Occipital lobe (tissue), 3 donors: ENCODE measurements at places on chromosomes 3 and 15.

DNA sequence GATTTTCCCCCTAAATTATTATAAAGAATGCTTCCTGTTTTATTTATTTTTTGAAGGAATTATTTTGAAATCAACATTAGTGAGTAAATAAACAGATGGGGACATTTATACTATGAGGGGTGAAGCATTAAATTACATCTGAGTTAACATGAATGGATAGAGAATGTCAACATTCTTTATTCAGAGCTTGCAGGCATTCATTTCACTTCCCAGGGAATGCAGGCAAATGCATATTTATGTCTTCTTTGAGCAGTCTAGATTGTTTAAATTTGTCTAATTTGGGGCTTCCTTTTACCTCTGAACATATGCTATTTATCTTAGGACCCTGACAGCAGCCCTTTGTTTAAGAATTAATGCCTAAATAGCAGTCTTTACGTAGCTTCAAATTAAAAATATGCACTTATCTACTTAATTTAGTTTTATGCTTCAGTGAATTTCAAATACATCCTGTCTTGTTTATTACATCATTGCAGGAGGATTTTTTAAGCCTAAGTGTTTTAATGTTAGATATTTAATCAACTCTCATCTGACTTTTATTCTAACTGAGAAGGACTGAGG, 630.5 kb upstream of the LMCD1 start:
- DNase-seq: no peak

DNA sequence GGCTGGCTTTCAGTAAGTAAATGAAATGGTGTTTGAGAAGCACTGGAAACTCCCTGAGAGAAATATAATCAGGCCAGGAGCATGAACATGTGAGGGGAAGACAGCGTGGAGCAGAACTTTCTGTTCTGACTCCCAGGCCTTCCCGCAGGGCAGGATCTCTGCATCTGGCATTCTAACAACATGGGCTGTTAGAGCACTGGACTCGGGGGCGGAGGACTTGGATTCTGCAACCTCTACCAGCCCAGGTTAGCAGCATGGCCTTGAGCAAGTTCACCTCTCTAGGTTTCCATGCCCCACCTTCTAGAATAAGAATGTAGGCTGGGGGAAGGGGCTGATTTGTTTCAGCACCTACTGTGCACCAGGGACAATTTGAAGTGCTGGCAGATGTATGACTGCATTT, 12.5 kb upstream of the BFSP2 start:
- no peak for DNase-seq

GRCh38 chr3:64266065-64266931, 41.0 kb upstream of the PRICKLE2 start:
- no peak for DNase-seq

DNA sequence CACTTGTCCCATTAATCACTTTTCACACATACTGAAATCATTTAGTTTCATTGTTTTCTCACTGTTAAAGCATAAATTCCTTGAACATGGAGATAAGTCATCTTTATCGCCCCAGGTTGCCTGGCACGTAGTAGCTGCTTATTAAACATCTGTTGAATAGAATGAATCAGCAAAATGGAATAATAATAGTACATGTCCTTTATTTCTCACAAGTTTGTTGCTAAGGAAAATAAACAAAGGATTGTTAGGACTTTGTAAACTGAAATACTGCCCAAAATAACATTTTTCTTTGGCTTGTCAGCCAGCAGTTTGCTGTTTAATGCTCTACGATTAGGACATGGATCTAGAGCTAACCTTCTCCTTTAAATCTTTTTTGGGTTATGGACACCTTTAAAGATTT, 17.9 kb downstream of the SLC35A5 start:
- DNase-seq: no peak

- no peak for DNase-seq
Measured at GRCh38 chr3:54832876-54833275, 95.0 kb downstream of the LRTM1 start.

DNA sequence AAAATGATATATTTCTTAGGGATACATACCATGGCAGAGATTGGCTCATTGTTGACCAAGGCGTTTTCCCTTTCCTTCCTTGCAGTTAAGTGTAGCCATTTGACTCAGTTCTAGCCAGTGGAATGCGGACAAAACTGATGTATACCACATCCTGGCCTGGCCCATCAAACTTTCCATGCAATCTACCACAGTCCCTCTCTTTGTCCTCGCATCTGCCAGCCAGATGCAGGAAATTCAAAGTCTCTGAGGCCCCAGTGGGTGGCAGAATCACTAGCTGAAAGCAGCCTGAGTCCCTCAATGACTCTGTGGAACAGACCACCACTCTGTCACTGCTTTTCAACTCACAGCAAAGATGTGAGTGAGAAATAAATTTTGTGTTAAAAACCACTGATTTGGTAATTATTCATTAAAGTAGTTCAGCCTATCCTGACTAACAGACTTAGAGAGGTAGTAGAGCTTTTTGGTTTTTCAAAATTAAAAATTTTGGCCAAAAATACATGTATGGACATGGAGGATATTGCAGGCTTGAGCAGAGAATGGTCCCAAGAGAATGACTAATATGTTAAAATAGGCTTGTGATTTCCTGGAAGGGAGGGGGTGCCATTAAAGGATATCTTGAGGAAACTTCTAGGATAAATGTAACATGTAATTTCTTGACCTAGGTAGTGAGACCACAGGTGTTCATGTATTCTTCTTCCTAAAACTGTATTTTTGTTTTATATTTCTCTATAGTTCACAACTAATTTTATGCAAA, 10.9 kb downstream of the LRRFIP2 start:
- no peak for DNase-seq

- no peak for DNase-seq
Measured at GRCh38 chr3:128446821-128447220, 19.9 kb downstream of the DNAJB8 start.

DNA sequence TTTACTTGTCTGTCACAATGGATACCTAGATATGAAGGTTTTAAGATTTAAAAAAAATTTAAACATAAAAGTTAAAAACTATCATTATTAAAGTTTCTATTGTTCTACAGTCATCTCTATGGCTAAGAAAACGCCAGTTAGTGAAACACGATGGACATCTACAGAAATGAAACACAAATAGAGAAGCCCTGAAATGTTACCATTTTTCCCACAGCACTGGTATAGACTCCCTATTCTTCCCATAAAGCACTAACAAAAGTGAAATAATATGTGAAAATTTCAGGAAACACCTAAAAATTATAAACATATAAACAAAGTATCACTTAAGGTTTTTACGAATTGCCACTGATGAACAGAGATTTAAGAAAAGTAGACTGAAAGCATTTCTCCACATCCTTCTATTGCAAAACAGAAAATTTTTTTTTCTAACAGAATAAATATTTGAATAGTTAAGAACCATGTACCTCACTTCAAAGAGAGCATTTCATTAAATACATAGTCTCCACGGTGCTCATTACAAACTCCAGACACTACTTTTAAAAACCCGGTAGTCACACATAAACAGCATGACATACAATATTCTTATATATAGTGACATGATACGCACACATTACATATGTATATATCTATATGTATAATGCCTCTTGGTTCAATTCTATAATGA, 7.1 kb upstream of the NEK10 start:
- no peak for DNase-seq

- no peak for DNase-seq
Measured at GRCh38 chr3:70970952-70971351, 612.6 kb downstream of the FOXP1 start.

DNA sequence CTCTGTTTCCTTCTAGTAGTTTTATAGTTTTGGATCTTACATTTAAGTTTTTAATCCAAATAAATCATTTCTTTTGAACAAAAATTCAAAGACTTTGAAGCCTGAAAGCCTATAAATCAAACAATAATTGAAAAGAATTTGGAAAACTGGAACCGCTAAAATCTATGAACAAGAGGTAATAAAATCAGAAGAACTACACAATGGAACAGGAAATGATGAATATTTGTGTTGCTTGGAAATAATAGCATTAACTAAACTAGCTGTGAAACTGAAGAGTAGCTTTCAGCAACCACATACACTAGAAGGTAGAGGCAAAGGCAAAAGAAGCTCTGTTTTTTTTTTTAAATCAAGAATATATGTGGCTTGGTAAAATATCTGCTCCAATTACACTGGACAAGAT, 147.9 kb upstream of the ABI3BP start:
- DNase-seq: no peak

DNA sequence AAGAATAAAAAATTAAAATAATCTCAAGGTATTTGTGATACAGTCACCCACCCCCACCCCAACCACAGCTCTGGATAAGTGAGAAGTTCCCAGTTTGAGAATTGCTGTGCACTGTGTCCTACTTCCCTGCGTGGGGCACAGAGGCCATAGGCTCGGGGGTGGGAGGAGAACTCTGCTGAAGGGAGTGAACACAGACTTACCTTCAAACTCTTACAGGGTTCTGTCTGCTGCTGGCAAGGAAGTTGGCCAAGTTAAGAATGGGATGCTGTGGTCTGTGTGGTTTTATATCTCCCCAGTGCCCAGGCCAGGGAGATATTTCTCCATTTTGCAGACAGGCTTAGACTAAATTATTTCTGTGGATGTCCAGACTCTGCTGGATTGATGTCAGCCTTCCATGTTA, 37.6 kb downstream of the SPTSSB start:
- no peak for DNase-seq

- DNase-seq: no peak
Measured at GRCh38 chr3:114809668-114810413, 337.2 kb downstream of the ZBTB20 start.

DNA sequence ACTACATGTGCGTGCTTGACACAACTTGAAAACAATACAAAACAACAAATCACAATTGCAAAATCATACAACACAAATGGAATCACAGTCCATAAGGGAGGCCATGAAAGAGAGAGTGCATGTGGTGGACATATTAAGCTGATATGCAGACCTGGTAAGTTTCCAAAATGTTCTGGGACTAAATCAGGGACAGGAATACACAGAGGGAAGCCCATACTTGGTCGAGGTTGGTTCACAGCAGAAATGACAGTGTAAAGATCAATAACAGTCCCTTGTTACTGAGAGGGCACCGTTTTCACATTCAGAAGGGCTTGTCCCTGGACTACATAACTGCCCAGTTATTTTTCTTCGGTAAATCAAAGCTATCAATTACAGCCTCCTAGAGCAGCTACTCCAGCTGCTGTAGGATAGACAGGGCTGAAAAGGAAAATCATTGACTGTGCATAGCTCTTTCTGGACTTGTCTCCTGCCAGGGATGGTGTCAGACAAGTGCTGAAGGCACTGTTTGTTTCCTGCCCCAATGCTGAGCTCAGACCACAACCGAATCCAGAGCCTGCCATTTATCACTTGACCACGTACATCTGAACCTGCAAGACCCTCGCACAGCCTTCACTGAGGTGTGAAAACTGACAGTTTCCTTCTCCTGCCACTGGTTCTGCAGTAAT, 79.5 kb upstream of the KCNMB2 start:
- no peak for DNase-seq

DNA sequence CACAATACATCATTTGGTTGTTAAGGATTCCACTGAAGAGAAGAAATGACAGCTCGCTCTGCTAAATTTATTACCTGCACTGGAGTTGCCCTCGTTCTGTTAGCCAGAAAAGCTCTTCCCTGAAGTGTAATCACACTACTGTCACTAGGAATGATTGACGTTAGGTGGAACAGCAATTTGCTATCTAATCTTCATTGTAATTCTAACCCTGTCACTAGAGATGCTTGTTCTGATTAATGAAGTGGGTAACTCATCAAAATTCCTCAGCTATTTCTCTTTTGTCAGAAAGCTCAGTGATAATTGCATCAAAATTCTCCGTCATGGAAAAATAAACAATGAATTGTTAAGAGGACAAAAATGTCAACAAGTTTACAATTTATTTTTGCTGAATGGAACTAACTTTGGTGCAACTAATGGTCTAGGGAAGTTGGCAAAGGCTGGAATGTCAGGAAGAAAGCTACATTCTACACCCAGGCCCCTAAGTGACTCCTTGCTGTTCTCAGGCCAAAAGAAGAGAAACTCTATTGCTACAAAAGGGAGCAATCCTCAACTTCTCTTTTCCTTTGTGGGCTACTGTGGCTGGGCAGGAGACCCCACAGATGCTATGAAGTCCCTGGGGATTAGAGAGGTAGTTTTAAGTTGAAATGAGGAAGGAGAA, 34.1 kb downstream of the CCDC191 start:
- no peak for DNase-seq

DNA sequence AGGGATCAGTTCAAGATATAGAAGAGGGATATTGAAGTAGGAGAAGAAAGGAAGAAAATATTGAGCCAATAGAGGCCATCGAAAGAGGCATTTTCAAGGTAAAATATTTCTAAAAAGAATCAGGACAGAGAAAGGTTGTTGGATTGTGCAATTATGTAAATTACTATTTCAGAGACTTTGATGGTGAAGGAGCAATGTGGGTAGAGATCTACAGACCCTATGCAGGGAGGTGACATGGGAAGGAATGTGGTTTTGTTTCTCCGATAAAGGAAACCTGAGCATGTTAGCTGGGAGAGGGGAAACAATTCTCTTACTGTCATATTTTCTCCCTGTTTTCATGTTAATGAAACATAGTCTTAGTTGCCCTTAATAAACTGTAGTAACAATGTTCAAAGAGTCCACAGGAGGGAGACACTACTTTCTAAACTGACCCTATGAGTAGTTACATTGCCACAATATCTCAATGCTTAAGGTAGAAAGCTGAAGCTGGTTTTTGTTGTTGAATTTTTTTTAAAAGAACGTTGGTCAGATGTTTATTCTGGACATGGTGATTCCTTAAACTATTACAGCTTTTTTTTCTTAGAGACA, 133.3 kb downstream of the GRM7 start:
- DNase-seq: no peak

DNA sequence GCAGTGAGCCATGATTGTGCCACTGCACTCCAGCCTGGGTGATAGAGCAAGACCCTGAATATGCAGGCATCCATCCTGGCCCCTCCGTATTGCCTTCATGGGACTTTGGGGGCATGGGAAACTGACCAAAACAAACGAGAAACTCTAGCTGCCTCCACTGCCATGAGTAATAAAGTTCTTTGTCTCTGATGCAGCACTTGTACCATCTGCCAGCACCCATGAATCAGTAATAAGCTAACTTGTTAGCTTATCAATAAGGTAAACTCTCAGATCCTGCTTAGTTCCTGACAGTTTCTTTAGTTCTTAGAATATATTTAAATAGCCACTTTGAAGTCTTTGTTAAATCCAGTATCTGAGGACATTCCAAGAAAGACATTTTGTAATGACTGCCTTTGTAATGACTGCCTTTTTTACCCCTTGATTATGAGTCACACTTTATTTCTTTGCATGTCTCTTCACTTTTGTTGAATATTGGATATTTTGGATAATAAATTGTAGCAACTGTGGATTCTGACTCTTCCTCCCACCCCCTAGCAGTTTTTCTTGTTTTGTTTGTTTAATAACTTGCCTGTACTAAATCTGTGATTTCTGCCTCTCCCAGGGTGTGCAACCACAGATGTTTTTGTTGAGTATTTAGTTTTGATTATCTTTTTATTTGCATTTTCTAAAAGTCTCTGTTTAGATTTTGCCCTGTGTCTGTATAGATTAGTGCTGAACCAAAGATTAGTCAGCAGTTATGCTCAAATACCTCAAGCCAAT, 136.9 kb downstream of the HCN4 start:
- no peak for DNase-seq

GRCh38 chr3:54888873-54889272, 39.0 kb downstream of the LRTM1 start:
- no peak for DNase-seq

- no peak for DNase-seq
Measured at GRCh38 chr3:143736205-143736997, 111.9 kb downstream of the SLC9A9 start.

- no peak for DNase-seq
Measured at GRCh38 chr3:22007368-22007767, 256.4 kb upstream of the ZNF385D start.
